ENCODE measurements at places on chromosomes 6 and 20. TPM values are rescaled to one million over a fixed set of nuclear protein-coding genes. Genes with fewer than 3 reads are reported as not detected.

Gene NKX2-4
- total RNA-seq, result not detected

Gene TGM3
- total RNA-seq, result not detected

Gene ADTRP
- total RNA-seq, result 0.40 TPM

GRCh38 chr6:16809753-16810358, 48.6 kb upstream of the ATXN1 start:
- H3K4me1 ChIP-seq, result no peaks in the 10 kb centered on the region
- DNase-seq, result no peak
- no peaks in the 10 kb centered on the region for H3K27me3 ChIP-seq
- H3K27ac ChIP-seq, result no peak overlapping the region
- no peak overlapping the region for H3K4me3 ChIP-seq

DNA sequence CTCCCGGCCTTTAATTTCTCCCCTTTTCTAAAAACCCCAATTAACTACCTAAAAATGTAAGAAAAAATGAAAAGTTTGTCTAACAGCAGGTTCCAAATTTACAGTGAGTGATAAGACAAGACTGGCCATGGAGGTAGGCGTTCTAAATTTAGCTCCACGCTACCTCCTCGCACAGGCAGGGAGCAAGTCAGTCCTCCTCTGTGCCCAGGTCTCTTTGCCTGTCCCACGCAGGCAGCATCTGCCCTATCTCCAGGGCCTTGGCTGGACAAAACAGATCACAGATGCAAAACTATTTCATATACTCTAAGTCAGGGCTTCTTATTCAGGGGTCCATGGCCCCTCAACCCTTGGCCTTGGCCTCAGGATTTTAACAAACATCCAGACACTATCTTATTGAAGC, 98.0 kb upstream of the JARID2 start:
- H3K4me3 ChIP-seq, result no peak overlapping the region
- no peaks in the 10 kb centered on the region for H3K4me1 ChIP-seq
- no peaks in the 10 kb centered on the region for H3K27me3 ChIP-seq
- no peak overlapping the region for H3K27ac ChIP-seq
- no peak for DNase-seq

- peak overlapping the region; percentile 82 for H3K27ac ChIP-seq
- H3K4me1 ChIP-seq, result peaks cover 31% of the 10 kb centered on the region
- no peaks in the 10 kb centered on the region for H3K27me3 ChIP-seq
- no peak for DNase-seq
These were observed 9.5 kb downstream of the SLC29A1 start for GRCh38 chr6:44232676-44233566.

DNA sequence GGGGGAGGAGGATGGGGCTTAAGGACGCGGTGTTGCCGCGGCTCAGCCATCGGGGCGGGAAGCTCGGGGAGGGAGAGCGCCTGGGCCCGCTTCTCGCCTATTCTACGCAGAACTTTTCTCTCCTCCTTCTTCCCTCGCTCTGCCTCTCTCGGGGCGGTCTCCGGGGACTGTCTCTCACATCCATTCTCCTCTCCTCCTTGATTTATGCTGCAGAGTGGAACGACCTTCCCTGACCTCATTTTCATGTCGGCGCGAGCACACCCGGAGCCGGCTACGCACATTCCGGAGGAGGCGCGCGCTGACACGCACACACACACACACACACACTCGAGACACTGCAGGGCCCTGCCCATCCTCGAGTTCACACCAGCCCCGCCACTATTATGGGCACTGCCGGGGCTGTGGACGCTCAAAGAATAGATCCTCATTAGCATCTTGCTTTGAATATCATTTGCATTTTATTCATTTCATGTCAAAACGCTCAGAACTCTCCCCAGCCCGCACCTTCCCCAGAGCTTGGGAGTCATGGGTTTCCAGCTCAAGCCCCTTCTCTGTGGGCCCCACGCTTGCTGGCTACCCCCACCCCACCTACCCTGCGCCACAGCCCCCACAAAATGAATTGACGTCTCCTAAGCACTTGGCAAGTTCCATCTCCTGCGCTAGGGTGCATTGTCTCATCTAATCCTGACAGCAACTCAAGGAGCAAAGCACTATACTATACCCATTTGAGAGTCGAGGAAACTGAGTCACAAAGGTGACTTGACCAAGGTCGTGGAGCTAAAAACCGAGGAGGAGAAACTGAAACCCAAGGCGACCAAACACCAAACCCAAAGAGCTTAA, 36.8 kb downstream of the NCR2 start:
- H3K27me3 ChIP-seq, result peaks cover 26% of the 10 kb centered on the region
- H3K4me3 ChIP-seq, result no peak overlapping the region
- peak; percentile 62 for DNase-seq

DNA sequence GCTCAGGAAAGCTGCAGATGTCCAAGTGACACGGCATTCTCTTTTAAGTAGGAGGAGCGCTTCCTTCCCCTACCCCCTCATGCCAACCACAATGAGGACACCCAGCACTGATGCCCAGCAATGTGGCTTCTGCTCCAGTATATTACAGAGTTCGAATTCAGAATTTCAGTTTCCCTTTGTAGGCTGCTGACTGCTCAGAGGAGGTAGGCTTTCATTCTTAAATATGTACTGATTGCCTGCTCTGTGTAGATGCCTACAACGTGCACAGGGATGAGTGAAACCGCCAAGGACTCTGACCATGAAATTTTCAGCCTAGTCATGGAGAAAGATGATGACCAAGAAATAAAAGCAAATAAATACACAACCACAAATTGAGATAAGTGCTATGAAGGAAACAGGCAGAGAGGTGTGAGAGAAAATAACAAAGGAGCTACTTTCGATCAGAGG, 50.9 kb upstream of the TNFAIP3 start:
- H3K4me1 ChIP-seq, result no peaks in the 10 kb centered on the region
- no peak overlapping the region for H3K4me3 ChIP-seq
- DNase-seq, result no peak
- no peaks in the 10 kb centered on the region for H3K36me3 ChIP-seq

DNA sequence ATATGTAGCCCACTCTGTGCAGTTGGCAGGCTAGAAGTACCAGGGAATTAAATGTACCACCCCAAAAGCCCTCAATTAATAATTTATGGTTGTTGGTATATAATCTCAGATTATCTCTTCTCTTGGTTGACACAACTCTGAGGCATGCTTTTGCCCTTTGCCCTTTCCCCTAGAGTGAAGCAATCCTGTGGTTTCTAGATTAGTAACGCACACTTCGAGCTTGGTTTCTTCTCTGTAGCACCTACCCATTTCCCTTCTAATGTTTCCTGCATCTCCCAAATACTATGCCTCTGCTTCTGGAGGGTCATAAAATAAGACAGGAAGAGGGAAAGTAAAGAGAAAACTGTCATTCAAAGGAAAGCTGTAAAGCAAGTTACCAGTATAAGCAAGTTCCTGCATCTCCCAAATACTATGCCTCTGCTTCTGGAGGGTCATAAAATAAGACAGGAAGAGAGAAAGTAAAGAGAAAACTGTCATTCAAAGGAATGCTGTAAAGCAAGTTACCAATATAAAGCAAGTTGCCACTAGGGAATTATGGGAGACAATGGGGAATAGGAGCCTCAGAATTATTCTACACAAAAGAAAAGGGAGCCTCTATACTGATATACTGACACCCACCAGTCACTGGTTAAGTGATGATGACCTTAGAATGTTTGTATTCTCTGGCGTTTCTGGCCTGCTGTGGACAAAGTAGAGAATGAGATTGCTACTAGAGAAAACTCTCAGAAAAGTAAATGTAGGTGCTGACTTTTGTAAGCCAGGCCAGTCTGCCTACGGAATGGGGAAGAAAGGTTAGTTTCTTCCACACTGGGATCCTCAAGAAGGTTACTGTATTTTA, 862.6 kb upstream of the MAN1A1 start:
- no peak overlapping the region for H3K27ac ChIP-seq
- no peaks in the 10 kb centered on the region for H3K27me3 ChIP-seq
- no peak for DNase-seq

- H3K4me3 ChIP-seq, result no peak overlapping the region
- H3K4me1 ChIP-seq, result no peaks in the 10 kb centered on the region
- DNase-seq, result no peak
- H3K36me3 ChIP-seq, result no peaks in the 10 kb centered on the region
- no peak overlapping the region for H3K27ac ChIP-seq
These were observed 298.1 kb downstream of the LAMA2 start for GRCh38 chr6:129181001-129181400.

DNA sequence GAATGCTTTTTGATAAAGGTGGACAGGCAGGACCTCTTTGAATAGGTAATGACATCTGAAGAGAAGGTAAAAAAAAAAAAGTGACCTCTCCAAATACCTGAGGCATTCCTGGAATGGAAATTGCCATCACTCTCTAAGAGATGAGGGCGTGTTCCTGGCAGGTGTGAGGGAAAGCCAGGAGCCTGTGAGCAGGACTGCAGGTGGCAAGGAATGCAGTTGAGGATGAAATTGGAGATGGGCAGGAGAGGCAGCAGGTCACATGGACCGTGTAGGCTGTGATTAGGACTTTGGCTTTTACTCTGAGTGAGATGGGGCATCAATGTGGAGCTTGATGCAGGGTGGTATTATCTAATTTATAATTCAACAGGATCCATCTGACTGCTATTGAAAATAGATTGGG, 227.4 kb downstream of the LRFN2 start:
- peak; percentile 87 for DNase-seq
- no peak overlapping the region for H3K4me3 ChIP-seq
- H3K27ac ChIP-seq, result no peak overlapping the region
- no peaks in the 10 kb centered on the region for H3K27me3 ChIP-seq
- peaks cover 7% of the 10 kb centered on the region for H3K4me1 ChIP-seq
